ENCODE measurements at places on chromosomes 12 and 14.

DNA sequence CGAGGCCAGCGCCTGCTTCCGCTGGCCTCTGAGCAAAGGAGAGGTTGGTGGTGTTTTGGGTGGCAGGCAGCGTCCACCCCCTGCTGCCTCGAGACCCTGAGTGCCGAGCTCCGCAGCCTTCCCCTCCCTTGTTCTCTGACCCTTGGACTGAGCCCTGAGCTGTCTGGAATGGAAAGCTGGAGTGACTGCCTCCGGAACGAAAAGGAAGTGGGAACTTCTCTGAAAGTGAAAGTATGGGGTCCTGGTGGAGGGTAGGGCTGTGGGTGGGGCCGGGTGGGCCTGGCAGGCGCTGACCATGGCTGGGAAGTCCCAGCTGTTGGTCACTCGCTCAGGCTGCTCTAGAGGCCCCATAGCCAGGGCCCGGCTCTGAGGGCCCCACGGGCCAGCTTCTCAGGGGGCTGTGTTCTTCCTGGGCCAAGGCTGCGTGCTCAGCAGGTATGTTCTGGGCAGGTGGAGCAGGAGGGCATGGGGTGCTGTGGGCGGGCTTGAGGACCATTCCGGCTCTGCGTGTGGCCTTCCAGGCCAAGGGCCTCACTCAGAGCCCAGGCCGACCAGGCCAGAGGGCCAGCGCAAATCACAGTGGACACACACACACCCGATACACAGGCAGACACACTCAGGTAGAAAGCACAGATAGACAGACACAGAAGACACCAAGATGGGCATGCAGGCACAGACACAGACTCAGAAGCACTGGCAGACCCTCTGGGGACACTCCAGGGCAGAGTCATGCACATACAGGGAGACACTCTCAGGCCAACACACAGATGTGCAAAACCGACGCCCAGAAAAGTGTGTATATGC is at the start of gene EXOC3L4:
Gene EXOC3L4 (plus strand): TSS at position 320 of the 804 bp plus-strand sequence. CDS start 5,495 bp downstream, outside the sequence.
- DNase-seq: no peak

- DNase-seq: peak; percentile 12
Observed at GRCh38 chr14:92900660-92901059, 22.3 kb upstream of the CHGA start.

- peak; percentile 90 for DNase-seq
Observed at GRCh38 chr12:11648514-11649412, 711 bp upstream of the ETV6 start.

- peak; percentile 42 for DNase-seq
Observed at GRCh38 chr12:1576410-1577241, 17.8 kb downstream of the FBXL14 start.

DNA sequence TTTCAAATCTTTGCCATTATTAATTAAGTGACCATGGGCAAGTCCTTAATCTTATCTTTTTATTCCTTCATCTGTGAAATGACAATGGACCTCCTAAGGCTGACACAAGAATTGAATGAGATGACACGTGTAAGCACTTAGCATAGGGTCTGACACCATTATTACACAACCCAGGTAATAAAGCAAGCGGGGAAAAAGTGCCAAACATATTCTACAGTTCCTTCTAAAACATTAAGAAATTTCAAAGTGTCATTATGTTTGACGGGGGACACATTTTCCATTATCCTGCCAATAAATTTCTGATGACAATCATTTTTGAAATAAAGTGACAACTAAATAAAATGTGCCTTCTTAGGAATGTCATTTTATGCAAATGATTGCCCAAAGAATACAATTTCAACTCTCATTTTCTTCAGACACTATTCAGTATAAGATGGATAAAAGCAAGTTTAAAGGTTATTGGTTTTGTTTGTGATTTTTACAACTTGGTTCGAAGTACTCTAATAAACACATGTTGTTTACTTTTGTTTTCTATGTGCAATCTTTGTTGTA is 3.0 kb downstream of the ANKS1B start:
- no peak for DNase-seq

DNA sequence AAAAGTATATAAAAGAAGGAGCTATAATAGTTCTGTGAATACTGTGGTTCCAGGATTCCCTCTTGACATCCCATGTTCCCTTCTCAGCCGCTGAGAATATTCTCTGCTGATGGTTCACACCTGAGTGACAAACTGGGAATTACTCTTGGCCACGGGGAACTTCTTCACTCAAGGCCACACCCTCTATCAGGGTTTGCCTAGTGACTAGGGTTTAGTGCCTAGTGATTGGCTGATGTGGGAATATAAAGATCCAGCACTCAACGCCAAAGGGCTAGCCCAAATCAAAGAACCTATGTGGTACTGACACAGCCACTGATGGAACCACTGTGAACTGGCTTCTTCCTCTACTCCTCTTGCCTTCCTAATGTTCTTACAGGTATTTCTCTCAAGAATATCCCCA is 248.4 kb downstream of the ASCL1 start:
- no peak for DNase-seq

GRCh38 chr14:96888593-96888992 is 91.4 kb downstream of the VRK1 start:
- peak; percentile 2 for DNase-seq

GRCh38 chr12:3989218-3989550 is 116.0 kb upstream of the PARP11 start:
- DNase-seq: no peak

GRCh38 chr12:32016680-32017482 is 57.7 kb downstream of the RESF1 start:
- no peak for DNase-seq

DNA sequence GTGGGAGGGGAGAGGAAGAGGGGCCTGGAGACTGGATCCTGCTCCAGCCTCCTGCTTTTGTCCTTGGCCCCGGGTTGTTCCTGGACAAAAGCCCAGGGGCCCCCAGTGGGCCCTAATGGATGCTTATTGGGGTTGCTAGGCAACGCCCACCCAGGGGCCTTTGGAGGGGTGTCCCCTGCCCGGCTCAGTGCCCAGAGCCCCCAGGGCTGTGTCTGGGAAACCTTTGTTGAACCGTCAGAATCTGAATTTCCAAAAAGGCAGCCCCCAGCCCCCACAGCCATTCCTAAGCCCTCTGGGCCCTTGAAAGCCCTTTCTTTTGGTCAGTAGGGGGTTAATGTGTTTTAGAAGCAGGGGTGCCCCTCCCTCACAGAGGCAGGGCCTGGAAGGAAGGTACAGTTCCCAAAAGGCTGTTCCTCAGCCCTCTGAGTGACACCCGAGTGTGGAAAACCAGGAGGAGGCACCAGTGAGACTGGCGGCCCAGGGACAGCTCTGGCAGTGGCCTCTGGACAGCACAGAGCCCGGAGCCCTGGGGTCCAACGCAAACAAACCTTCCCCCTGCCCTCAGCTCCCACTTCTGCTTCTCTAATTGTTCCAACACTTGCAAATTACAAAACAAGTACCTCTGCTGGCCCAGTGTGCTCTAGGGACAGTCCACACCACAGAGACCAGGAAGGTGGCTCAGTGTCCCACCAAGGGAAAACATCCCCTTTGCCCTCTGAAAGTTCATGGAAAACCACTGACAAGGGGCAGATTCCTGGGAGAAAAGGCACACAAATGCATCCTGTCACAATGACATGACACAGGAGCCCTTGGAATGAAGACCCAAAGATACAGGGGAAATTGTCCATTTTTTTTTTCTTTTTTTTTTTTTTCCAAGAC is 19.4 kb downstream of the HHIPL1 start:
- DNase-seq: no peak

- no peak for DNase-seq
Observed at GRCh38 chr14:70893858-70894291, 13.4 kb upstream of the PCNX1 start.

- no peak for DNase-seq
Observed at GRCh38 chr14:95727056-95727700, 13.3 kb upstream of the TCL1A start.

- DNase-seq: no peak
Observed at GRCh38 chr14:75879031-75879430, 102.8 kb downstream of the TGFB3 start.

- no peak for DNase-seq
Observed at GRCh38 chr12:42791399-42791798, 201.9 kb upstream of the PRICKLE1 start.

- DNase-seq: peak; percentile 42
Observed at GRCh38 chr12:131829356-131829747, 1.2 kb downstream of the MMP17 start.

DNA sequence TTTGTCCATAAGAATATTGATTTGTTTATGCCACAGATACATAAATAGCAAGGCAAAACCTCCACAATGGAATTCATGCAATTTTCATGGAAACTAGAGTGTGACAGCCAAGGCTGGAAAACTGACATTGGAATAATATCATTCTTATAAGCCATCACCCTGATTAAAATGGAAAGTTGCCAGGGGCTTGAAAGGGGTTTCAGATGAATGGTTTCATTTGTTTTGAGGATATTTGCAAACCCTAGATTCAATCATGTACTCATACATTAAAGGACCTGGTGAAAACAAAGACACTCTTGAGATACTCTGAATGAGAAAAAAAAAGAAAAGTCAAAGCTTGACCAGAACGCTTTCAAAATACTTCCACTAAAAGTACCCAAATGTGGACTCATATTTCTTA is 205.7 kb downstream of the DIO2 start:
- DNase-seq: no peak

DNA sequence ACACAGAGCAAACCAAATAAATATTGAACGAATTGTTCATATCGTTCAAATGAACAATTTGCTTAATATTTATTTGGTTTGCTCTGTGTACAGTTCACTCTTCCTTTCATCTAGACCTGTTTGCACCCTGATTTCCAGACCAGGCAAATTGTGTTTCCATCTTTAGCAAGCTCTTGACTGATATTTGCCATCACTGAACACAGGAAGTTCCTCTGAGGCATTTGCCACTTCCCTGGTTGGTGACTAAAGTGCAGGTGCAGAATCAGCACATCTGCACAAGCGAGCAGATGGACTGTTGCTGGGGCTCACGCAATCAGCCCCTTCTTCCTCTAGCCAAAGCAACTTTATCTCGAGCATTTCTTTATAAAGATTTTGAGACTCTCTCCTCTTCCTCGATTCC is 112.9 kb downstream of the DAAM1 start:
- DNase-seq: no peak

GRCh38 chr12:122421187-122421820 is 1.2 kb downstream of the CLIP1 start:
- peak; percentile 66 for DNase-seq

- DNase-seq: no peak
Observed at GRCh38 chr12:58323676-58324075, 382.3 kb downstream of the ATP23 start.

DNA sequence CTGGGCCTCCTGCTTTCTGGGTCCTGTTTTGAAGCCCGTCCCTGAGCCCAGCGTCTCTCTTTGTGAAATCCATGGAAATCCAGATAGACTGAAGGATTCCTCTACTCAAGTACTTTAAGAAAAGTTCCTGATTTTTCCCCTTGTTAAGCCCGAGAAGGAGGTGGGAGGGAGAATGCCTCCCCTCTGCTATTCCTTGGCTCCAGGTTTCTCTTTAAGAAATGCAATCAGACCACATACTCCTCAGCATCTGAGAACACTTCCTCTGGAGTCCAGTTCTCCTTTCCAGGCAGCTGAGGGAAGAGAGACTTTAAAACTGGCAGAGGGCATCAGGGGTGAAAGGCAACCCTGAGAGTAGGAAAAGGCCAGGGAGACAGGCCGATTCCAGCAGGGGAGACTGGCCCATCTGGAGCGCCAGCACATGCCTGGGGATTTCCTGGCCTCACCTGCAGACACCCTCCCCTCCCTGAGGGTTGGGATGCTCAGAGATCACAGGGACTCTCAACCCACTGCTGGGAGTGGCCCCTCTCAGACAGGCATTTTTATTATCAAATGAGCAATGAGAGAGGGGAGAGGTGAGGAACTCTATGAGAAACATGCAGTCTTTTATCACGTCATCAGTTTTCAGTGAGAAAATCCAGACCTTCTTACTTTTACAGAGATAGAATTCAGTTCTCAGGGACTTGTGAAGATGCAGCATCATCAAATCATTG is 2.0 kb upstream of the EMP1 start:
- peak; percentile 39 for DNase-seq

DNA sequence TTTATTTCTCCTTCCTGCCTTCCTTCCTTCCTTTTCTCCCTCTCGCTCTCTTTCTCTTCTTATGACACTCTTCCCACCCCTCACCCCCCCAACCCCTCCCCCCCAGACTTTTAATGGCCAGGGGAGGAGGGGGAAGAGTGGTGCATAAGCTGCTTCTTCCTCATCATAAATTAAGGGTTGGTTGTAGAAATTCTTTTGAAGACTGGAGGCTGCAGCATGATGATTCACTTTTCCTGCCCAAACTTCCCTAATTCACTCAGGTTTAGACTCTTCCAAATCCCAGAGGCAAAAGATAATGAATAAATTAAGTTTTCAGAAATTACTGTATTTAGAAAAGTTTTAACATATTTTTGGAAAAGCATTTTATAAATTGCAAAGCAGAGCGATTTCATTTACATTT is 58.2 kb downstream of the GRIP1 start:
- peak; percentile 9 for DNase-seq

- DNase-seq: no peak
Observed at GRCh38 chr12:111431772-111432171, 26.0 kb downstream of the SH2B3 start.

GRCh38 chr14:45039390-45039789 is 44.5 kb upstream of the PRPF39 start:
- no peak for DNase-seq
